ENCODE measurements at places on chromosomes 11 and 22. TPM values are rescaled to one million over a fixed set of nuclear protein-coding genes. Genes with fewer than 3 reads are reported as not detected.

The ZNF214 gene
- total RNA-seq = 2.1 TPM

The CCDC87 gene
- total RNA-seq = 0.09 TPM

The SYT8 gene
- 110 TPM for total RNA-seq

The PRR33 gene
- total RNA-seq = not detected

The CABP4 gene
- not detected for total RNA-seq

The CATSPER1 gene
- total RNA-seq = not detected

The MS4A15 gene
- not detected for total RNA-seq

The RASL10A gene
- total RNA-seq = 3.5 TPM

The YPEL1 gene
- 0.53 TPM for total RNA-seq

DNA sequence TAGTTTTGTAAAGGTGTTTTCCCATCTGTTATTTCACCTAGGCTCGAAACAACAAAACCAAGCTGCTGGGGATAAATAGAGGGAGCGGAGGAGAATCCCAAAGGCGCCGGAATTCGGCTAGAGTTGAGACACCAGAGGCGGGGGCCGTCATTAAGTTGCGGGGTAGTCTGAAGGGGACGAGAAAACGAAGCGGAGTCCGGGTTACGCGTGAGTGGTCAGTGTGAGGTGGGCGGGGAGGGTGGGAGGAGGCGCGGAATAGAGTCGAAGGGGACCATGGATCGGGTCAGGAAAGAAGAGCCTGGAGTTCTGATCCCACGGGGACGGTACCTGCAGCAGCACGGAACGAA, 361 bp downstream of the SRPRA start:
- DNase-seq = no peak

DNA sequence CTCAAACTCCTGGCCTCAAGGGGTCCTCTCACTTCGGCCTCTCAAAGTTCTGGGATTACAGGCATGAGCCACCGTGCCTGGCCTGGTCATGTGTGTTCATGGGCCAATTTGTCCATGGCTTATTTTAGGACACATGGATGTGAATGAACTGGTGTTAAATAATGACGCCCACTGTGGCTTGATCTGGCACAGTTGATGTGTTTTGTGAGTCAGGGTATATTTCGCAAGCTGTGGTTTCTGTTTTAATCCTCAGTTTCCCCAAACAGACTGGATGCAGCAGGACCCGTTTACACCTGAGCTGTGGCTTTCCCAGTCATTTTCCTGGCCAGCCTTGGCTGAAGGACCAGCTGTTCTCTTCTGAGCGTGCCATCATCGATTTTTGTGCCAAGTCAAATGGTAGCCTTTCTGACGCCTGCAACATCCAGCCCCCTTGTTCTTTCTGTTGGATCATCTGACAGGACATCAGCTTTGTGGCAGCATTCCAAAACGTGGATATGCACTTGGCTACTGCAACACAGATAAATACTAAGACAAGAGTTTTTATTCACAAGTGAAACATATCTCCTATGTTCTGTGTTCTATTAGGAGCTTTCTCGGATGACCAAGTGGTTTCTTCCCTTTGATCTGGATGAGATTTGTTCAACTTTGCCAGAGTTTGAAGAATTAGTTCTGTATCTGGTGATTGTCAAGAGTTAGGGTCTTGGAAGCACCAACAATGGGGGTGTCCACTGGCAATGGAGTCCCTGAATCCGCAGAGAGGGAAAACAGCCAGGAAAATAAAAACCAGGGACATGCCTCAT, 40.0 kb upstream of the SEPTIN5 start:
- DNase-seq = no peak

DNA sequence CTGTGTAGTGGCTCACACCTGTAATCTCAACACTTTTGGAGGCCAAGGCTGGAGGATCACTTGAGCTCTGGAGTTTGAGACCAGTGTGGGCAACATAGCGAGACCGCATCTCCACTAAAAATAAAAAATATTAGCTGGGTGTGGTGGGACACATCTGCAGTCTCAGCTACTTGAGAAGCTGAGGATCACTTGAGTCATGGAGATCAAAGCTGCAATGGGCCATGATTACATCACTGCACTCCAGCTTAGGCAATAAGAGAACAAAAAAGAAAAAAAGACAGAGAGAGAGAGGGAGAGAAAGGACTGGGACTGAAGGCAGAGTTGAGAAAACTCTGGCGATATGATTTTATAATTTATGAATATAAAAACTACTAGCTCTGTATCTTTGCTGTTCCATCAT, 473.1 kb downstream of the LRRC4C start:
- DNase-seq = no peak

DNA sequence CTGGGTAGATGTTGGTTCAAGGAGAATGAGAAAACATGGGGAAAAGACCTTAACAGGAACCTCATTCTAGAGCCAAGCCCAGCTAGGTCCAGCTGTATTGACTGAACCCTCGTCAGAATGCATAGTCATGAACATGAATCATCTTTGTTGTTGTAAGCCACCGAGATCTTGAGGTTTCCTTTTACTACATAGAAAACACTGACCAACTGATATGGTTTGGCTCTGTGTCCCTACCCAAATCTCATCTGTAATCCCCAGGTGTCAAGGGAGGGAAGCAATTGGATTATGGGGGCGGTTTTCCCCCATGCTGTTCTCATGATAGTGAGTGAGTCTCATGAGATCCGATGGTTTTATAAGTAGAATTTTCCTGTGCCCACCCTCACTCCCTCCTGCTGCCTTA, 19.4 kb upstream of the PHOX2A start:
- no peak for DNase-seq

GRCh38 chr11:6258571-6259081, 1.0 kb upstream of the CCKBR start:
- DNase-seq = no peak

GRCh38 chr11:131499199-131499598, 128.8 kb downstream of the NTM start:
- no peak for DNase-seq

DNA sequence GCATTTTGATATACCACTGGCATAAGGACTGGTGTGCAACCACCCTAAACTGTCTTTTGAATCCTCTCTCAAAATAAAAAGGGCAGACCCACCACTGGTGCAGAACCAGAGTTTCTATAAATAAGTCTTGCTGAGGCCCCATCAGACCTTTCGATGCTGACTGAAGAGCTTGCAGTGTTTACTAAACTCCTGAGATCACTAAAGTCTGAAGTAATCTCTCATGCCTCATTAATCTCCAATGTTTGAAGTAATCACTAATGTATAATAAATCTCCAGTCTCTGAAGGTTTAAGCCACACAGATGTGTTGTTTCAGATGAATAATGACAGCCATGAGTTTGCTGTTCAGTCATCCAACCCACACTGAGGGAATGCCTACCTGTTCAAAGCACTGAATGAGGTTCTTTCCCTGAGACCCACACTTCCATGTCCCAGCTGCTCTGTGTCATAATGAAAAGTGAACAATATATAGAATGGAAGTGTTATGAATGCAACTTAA, 50.6 kb upstream of the DEUP1 start:
- DNase-seq = no peak

GRCh38 chr11:94581926-94582325, 14.8 kb downstream of the PIWIL4 start:
- no peak for DNase-seq

DNA sequence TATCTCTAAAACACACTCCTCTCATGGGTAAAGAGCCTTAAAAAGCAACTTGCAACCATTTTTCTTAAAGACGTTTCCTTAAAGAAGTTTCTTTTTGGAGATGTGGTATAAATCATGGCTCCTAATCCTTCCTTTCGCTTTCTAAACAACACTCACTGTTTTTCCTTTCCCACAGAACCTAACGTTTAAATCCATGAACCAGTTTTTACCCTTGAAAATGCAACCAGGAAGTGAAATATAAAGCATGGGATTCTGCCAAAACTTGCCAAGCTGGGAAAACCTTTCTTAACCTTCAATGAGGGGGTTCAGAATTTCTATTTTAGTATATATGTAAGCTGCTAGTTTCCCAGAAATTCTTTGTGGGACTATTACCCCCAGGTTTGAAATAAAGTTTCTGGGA, 8.6 kb downstream of the PLEKHA7 start:
- DNase-seq = no peak

DNA sequence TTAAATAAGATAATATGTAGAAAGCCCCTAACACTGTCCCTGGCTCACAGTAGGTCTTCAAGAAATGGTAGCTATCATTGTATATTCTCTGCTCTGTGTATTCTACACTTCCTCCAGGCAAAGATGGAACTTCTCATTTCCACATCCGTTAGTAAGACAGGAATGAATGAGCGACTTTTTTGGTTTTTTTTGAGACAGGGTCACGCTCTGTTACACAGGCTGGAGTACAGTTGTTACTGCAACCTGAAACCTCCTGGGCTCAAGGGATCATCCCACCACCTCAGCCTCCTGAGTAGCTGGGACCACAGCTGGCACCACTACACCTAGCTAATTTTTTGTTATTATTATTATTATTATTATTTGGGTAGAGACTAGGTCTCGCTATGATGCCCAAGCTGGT, 2.3 kb upstream of the CLPB start:
- DNase-seq = no peak

DNA sequence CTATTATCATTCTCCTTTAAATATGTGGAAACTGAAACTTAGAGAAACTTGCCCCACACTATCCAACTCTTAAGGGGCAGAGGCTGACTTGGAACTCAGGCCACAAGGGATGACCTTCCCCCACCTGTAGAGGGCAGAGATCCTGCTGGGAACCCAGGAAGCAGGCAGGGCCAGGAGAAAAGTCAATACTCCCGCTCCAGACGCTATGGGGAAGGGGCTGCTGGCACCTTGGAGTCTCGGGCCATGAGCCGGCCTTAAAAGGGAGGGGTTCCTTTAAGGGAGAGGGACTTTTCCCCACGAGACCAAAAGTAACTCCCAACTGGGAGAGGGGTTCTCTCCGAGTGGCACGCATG, 620 bp upstream of the ANO5 start:
- DNase-seq = no peak

GRCh38 chr11:128042290-128042751, 545.0 kb downstream of the ETS1 start:
- DNase-seq = no peak

DNA sequence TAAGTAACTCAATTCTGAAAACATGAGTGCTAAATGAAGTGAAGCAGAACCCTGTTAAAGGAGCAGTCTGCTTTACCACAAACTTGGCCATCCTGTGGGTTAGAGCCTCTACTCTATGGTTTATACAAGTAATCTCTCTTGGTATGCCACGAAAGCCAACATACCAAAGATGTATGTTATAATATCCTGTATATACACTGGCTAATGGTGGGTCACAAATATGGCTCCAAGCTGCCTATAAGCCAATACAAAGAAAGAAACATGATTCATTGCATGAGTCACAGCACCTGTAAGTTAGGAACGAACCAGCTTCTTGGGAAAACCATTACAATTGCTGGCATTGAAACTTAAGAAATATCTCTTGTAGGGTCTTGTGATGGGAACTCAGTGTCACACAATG, 16.1 kb downstream of the XRRA1 start:
- DNase-seq = no peak

GRCh38 chr11:10379426-10379825, 74.6 kb downstream of the ADM start:
- DNase-seq = no peak
